ENCODE measurements at places on chromosomes 4 and X.

DNA sequence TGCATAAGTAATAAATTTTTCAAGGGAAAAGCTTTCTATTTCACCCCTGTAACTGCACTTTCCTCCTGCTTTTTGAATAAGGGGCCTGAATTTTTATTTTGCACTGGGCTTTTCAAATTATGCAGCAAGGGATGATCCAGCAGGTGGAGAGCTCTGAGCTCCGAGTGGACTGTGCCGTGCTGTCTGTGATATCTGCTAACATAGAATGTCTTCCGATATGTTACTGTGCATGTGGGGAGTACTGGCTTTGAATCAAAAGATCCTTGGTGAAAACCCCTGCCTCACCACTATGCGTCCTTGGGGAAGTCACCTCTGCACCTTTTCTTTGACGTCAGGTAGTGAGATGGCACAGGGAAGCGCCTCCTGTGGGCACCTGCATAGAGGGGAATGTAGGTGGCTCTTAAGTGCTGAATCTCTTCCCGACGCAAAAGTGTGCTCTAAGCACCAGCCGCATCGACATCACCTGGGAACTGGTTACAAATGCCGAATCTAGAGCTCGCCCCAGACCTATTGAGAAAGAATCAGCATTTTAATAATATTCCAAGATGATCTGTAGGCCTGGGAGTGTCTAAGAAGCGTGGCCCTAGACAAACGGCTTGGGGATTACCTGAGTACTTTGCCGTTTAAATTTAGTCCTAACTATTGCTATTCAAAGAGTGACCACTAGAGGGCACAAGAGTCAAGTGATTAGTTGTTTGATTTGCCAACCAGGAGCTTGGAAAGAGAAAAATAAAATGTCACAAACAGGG lies 19.2 kb upstream of the WFS1 start:
- DNase-seq: peak; percentile 60

GRCh38 chr4:74322301-74322700 lies 14.0 kb downstream of the EPGN start:
- no peak for DNase-seq

DNA sequence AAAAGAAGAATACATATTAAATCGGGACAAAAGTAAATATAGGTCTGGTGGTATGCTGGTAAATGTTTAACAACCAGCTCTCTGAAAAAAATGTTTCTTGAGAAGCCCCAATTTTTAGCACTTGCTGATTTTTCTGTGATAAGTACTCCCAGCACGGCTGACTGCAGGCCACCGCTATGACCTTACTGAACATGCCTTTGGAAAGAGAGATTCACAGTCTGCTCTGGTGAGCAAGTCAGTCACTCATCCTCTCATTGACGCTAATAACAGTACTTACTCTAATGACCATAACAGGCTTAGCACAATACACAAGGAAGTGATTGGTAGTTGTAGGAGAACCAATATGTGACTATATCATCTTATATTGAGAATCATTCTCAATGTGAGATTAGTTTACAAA lies 98.9 kb upstream of the BLTP1 start:
- no peak for DNase-seq

DNA sequence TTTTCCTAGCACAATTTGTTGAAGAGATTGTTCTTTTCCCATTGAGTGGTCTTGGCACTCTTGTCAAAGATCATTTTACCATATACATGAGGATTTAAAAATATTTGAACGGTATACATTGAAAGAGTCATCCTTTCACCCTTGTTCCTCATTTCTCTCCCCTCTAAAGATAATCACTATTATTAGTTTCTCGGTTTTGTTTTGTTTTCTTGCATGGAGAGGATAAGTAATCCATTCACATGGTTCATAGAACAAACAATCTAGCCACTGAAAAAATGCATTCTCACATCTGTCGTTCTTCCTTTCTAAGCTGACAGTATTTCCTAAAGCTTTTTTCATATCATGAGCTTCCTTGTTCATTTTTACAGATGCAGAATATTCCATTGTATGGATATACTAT lies 39.2 kb upstream of the MSMO1 start:
- no peak for DNase-seq

DNA sequence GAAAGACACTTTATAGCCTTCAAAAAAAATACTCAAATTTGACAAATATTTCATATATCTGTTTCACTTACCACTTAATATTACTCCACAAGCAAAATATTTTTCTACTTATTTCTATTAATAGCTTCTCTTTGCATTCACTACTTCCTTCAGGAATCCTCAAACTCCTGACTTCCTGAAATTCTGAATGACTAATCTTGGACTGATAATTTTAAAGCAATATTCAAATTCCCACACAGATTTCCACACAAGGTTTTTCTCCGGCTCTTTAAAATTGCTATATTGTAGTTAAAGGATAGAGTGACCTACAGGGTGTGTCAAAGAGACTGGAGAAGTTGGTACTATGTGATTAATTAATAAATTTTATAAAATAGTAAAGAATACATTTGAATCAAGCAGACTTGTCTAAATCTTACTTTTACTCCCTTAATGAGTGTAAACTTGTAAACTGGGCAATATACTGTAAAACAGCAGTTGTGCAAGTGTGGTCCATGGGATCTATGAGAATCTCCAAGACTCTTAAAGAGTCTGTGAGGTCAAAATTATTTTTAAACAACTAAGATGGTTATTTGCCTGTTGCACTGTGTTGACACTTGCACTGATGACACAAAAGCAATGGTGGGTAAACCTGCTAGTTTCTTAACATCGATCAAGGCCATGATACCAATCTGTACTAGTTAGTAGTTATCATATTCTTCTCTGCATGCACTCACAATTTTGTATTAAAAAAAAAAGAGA lies 44.5 kb downstream of the ANKRD17 start:
- DNase-seq: no peak

- no peak for DNase-seq
These were observed 1.9 kb downstream of the CXCL2 start for GRCh38 chr4:74097116-74097515.

DNA sequence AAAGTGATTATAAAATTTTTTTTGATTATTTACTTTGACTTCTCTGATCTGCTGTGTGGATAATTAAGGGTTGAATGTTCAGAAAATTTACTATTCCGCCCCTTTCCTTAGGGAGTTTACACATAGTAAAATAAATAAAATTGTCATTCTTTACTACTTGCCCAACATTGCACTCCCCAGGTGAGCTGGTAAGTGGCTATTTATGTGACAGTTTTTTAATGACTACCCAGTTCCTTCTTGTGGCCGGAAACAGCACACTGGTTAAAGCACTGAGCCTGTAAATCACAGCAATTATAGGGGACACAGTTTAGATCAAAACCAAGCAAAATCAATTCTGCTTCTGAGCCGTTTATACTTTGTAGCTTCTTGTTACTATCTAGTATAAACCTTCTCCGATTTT lies 158.1 kb downstream of the FHIP1A start:
- no peak for DNase-seq

DNA sequence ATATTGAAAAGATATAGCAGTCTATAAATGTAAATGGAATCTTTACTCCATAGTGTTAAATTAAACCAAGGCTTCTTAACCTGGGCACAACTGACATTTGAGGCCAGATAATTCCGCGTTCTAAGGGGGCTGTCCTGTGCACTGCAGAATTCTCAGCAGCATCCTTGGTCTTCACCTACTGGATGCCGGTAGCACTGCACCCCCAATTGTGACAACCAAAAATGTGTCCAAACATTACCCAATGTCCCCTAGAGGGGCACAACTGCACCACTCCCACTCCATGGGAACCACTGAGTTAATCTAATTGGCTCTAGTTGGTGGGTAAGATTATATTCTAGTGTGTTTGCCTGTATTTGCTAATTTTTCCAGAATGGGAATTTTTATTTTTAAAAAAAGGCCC lies 16.6 kb downstream of the AP1S2 start:
- no peak for DNase-seq

DNA sequence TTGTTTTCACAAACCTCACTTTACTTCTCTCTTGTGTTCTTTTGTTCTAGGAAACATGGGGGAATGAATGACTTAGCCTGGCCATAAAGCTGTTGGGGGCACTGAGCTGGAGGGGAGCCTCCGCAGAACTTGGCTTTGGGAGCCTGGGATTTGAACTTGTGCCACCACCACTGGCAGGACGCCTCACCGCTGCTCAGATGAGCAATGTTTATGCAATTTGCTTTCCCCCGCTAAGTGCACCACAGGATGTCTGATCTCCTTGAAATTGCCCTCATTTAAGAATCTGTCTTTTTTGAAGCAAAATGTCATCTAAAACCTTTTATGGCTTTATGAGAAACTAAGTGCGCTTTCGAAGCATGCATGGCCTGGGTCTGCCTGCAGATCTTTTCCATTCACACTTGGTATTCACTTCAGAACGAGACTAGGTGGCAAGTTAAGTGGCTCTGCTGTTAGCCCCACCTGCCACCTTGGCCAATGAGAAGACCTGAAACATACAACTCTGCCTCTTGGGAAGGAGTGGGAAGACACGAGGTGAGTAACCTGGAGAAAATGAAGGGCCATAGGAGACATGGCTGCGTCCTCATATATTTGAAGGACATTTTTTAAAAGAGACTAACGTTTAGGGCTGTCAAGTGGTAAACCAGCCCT lies 119.3 kb downstream of the LDB2 start:
- DNase-seq: no peak

DNA sequence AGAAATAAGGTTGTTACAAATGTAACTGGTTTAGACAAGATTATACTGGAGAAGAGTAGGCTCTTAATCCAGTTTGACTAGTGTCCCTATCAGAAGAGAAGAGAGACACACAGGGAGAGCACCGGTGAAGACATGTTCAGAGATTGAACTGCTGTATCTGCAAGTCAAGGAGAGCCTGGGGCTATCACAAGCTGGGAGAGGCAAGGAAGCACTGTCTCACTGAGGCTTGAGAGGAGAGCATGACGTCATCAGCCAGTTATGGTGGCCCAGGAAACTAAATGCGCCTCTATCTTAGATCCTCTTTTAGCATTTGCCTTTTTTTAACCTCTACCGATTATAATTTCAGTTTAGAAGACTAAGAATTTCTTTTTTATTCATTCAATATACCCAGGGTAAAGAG lies 583.4 kb downstream of the TRAM1L1 start:
- no peak for DNase-seq

Data from CD4-positive, alpha-beta T cell treated with Interleukin-6 at 100 ng/mL for 8 hours (primary cell).